CD4-positive, alpha-beta T cell treated with Interleukin-4 for 1 hour (primary cell): ENCODE measurements at places on chromosomes 2 and 18.

- no peak for DNase-seq
Measured at GRCh38 chr2:122166820-122167219, 411.4 kb downstream of the TSN start.

DNA sequence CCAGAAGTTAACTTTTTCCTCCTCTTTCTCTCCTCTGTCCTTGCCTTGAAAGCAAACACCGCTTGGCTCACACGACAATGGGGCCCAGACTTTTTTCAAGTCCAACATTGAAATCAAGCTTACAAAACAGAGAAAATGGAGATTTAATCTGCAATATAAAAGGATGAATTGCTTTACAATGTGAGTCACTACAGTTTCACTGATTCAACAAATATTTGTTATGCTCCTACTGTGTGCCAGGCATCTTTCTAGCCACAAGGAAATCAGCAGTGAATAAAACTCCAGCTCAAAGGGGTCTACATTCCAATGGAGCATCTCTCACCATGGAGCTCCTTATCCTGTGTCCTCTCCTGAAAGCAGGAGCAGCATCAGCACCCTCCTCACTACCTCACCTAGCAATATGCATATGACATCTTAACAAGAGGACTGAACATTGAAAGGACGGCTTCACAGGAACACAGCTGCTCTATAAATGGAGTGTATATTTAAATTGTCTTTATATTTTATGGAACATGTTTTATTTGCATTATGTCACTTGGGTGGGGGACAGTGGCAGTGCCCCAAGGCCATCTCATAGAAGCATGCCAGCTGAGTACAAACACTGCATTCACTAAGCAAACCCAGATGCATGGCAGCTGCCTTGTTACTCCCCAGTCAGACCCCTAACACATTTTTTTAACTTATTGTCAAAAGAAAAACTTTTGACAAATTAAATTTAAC lies 39.5 kb downstream of the PKDCC start:
- no peak for DNase-seq

DNA sequence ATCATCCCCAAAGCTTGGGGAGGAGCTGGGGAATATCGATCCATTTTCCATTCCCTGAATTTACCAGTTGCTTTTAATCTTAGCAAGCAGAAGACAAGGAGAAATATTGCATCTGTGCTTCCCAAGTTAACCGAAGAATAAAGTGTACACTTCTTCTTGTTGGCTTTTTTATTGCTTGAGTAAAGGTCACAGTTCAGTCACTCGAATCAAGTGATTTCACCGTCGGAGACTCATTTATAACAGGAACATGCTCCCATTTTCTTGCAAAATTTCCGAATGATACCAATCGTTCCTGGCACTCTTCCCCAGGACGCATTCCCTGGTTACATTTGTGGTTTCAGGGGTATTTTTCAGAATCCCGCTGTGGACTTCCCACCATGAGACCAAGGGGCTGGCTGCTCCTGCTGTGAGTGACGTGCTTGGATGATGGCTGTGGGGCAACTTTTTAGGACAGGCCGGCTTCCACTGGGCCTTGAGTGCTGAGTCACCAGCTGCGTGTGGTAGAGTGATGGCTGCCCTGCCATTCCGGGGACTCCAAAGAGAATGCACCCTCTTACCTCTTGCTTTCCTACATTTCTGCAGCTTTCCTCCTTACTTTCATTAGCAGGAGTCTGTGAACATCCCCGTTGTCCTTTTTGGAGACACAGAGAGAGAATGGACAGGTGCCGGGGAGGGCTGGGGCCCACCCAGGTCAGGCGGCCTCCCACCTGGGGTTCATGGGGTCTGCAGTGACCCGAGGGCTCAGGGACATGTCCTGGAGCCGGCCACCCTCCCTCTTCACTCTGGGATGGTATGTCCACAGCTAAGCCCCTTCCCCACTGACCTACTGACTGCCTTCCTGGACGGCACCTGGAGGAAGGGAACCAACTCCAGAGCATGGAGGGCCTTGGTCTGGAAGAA lies 60.7 kb upstream of the HDAC4 start:
- DNase-seq = no peak

DNA sequence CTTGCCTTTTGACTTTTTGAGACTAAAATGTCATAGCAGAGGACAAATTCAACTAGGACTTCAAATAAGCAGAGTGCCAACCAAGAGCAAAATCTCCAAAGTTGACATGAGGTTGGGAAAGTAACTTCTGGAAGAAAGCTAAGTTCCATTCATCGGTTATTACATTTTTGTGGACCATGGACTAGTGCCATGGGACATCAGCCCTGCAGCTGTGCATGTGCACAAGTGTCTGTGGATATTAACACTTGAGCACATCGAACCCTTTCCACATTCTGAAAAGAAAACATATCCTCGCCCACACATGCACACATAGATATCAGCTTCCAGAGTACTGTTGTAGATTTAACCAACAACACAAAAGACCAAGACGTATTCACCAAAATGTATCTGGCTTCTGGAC lies 262.6 kb downstream of the NYAP2 start:
- no peak for DNase-seq

DNA sequence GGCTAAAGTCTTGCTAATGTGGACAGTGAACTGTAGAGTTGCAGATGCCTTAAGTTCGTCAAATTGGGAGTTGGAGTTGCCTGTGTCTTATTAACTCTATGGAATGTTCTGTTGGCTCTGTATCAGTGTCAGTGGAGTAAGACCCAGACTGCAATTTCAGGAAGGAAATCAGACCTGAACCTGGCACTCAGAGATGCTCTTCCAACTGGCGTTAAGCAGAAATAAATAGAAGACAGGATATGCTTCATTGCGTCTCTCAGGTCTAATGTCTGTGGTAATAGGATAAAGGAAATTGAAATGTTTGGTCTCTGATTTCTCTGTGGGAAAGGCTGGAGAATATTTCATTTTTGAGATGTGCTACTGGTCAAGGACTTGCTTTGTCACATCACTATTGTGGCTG lies 846.7 kb upstream of the ID2 start:
- no peak for DNase-seq

DNA sequence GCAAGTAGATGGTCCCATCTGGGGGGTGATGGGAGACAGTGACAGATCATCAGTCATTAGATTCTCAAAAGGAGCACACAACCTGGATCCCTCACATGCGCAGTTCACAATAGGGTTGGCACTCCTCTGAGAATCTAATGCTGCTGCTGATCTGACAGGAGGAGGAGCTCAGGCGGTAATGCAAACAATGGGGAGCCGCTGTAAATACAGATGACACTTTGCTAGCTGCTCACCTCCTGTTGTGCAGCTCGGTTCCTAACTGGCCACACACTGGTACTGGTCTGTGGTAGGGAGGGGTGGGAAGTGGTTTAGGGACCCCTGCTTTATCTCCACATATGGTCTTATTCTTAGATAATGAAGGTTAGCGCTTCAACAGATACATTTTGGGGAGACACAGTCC lies 506.6 kb downstream of the PLCL1 start:
- DNase-seq = no peak

GRCh38 chr2:237669628-237670392 lies 42.4 kb downstream of the LRRFIP1 start:
- peak; percentile 55 for DNase-seq

DNA sequence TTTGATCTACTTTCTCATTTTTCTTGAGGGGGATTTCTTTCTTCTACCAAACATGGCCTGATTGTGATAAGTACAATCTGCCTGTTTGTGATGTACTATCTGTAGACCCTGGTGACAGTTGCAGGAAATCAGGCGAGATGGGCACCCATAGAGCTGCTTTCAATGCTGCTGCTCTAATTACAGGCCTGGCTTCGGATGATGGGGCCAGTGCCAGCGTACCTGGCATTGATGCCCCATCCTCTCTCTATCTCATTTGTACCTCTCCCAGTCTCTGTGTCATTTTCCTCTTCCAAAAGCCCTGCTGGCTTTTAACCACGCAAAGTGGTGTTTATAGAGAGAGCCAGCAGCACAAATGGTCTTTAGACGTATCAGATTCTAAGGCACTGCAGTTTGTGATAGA lies 69.9 kb downstream of the KCTD18 start:
- DNase-seq = no peak

DNA sequence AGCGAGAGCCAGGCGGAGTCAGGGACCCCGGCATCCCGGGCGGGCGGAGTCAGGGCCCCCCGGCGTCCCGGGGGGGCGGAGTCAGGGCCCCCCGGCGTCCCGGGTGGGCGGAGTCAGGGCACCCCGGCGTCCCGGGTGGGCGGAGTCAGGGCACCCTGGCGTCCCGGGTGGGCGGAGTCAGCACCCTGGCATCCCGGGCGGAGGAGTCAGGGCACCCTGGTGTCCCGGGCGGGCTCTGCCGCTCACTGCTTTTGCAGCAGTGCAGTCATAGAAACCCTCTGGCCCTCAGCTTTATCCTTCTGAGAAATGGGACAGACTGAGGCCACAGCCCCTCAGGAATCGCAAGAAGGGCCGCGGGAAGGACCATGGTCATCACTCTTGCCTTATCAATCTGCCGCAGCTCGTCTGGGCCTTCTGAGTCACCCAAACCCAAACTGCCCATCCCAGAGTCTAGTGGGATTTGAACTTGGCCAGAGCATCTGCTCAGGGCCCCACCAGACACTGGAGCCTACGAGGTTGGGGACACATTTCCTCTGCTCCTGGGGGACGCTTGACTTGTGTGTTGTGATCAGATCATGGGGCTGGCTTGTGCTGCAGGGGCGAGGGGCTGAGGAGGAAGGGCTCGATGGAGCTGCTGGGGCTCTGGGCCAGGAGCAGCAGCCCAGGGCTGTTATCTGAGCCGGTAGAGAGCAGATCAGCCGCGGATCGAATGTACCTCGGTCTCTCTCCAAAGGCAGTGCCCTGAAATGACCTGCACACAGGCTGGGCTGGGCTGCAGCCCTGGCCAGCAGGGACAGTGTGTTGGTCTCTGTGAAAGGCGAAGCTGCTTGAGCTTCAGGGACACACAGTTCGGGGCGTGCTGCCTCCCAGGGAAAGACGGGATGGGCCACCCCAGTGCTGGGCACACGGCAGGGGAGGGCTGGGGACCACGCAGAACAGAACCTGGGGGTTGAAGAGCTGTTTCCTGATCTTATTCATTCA lies 290.1 kb upstream of the HDAC4 start:
- no peak for DNase-seq
